ENCODE measurements at places on chromosomes 1 and 21. TPM values are rescaled to one million over a fixed set of nuclear protein-coding genes. Genes with fewer than 3 reads are reported as not detected.
A peak's percentile ranks its signal among the peaks of the same experiment; 100 is the strongest.

DNA sequence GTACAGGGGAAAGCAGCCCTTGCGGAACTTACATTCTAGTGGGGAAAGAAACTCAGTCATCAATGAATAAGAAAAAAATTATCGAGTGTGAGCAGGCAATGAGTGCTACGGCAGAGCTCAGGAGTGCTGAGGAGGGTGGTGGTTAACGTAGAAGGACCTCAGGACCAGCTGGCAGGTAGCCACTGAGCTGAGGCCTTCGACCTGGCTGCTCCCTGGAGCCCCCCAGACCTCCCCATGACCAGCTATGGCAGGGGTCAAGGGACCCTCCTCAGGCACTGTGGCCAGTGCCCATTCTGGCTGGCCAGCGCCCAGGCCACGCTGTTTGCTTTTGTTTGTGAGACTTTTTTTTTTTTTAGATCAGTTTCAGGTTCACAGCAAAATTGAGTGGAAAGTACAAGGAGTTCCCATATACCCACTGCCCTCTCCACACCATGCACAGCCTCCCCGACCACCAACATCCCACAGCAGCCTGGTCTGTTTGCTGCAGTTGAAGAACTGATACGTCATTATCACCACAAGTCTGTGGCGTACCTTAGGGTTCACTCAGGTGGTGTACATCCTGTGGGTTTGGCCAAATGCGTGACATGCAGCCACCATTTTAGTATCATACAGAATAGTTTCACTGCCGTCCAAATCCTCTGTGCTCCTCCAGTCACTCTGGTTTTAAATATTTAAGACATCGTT lies 11.8 kb upstream of the TTC22 start:
- DNase-seq = no peak

GRCh38 chr1:190578017-190578416 lies 100.4 kb upstream of the BRINP3 start:
- DNase-seq = no peak

GRCh38 chr1:37037690-37038089 lies 3.4 kb upstream of the GRIK3 start:
- no peak for DNase-seq

DNA sequence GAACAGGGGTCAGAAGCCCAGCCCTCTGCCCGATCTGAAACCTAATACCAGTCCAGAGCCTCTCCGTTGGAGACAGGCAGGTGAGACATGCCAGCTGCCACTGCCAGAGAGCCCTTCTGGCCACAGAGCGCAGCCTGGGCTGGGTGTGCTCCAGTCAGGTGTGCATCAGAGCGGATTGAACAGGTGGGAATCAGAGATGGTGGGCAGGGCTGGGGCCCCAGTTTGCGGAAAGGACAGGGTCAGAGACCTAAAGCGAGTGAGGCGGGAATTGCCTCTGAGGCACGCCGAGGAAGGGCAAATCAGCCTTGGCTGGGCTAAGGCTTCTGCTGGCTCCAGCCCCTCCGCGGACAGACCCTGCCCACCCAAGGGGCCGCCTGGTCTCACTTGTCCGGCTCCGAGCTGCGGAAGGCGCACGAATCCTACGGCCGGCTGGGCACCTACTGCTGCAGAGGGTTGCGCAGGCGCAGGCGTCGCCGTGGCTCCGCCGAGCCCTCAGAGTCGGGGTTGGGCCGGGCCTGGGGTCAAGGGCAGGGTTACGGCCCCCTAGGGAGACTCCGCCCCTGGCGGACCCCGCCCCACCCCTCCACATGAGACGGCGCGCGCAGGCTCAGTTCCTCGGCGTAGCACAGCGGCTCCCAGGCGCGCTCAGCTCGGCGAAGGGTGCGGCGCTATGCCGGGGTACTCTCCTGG lies 10.3 kb downstream of the CPLANE2 start:
- DNase-seq = no peak

DNA sequence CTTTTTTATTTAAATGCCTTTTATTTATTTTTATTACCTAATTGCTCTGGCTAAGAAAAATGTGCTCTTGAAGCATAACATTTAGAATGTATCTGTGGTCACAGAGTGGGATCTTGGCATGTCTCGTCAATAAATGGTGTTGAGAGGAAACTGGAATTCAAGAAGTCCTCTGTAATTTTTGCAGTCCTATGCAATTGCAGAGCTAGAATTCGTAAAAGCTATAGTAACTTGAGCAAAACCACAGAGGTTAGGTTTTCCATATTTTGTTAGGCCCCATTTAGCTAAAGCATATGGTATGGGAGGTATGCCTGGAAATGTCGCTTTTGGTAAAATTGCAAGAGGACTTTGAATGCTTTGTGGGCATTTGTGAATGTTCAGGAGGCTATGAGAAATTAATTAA lies 466.7 kb upstream of the NFIA start:
- no peak for DNase-seq

GRCh38 chr1:198559362-198559761 lies 18.9 kb upstream of the ATP6V1G3 start:
- DNase-seq = no peak

- DNase-seq = no peak
These were observed 19.9 kb downstream of the DHCR24 start for GRCh38 chr1:54866801-54867716.

- peak; percentile 34 for DNase-seq
These were observed 1.2 kb downstream of the ATP1B1 start for GRCh38 chr1:169107603-169108208.

DNA sequence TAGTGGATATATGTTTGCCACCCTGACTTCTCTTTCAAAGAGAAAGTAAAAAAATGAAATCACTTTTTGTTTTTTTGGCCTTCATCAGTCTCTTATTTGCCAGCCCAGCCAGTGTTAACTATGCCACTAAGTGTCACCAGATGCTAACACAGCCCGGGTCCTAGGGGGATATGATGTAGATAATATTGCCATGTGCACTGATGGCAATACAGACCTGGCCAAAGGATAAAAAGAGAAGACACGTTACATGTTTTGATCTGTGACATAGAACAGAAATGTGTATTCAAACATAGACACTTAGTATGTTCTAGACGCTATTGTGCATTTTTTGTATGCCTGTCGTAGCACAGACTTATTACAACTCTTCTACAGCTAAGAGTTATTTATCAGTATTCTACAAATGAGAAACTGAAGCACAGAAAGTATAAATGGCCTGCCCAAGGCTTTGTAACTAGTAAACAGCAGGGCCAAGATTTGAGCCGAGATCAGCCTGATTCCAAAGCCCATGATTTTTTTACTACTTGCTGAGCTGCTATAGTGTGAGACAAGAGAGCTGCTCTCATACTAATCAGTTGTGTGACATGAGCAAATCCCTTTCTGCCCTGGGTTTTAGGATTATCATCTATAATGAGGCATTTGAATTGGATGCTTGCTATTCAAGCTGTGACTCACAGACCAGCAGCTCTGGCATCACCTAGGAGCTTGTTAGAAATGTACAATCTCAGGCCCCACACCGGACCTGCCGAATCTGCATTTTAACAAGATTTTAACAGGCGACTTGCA lies 6.3 kb downstream of the LRRC53 start:
- DNase-seq = no peak

GRCh38 chr1:197970771-197971170 lies 53.6 kb downstream of the LHX9 start:
- no peak for DNase-seq

GRCh38 chr1:150577557-150578271 lies 1.7 kb downstream of the MCL1 start:
- DNase-seq = no peak

GRCh38 chr1:115469703-115470476 lies 131.8 kb upstream of the NGF start:
- peak; percentile 21 for DNase-seq

DNA sequence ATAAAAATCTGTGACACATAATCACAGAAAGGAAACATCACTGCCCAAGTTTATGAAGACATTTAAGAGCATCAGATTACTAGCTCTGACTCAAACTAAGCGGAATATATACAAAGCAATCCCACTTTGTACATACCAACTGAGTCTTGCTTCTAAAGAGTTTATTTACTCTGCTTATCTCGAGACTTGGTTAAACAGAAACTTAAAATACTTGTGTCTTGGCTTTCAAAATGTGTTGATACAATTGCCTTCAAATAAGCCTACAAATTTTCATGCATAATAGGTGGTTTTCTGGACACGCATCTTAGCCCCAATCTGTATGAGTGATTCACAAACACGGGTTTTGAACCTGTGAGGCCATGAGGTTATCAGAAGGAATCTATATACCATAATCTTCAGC lies 21.0 kb downstream of the CD160 start:
- no peak for DNase-seq

GRCh38 chr21:41133874-41134522 lies 34.0 kb upstream of the BACE2 start:
- peak; percentile 39 for DNase-seq

DNA sequence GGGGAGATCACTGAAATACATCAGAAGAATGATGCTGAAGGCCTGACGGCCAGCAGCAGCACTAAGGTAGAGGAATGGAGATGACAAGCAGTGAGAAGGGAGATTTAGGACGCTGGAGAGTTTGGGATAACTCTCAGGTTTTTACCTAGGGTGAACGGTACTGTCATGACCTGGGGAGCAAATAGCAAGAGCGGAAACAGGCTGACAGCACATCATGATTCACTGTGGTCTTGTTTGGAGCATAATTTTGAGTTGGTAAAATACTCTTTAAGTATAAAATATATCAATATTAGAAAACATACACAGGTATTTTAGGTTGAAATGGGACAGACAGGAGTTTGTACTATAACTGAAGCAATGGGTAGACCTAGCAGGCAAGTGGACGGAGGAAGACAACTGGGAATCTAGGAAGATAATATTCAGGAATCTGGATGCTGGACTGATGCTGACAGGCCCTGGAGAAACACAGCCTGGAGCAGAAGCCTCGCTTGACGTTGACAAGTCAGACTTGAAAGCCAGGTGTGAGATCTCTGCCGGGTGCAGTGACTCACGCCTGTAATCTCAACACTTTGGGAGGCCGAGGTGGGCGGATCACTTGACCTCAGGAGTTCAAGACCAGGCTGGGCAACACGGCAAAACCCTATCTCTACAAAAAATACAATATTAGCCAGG lies 33.3 kb downstream of the ALG14 start:
- DNase-seq = no peak

GRCh38 chr1:16392740-16393569 lies 25.9 kb downstream of the SZRD1 start:
- no peak for DNase-seq

DNA sequence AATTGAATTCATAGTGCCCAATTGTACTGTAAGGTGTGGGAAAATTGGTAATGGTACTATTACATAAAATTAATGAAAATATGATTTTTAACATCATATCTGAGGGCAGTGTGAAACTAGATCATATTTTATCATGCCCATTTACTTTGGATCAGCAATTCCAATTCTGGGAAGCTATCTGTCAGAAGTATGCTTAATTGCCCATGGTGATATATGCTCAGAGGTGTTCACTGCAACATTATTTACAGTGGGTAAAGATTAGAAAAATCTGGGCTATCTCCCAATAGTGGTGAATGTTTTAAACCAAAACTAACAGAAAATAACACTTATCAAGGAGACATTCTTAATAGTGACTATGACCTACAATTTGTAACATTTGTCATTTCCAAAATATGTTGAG lies 1260.0 kb downstream of the BRINP3 start:
- DNase-seq = no peak

GRCh38 chr1:12426030-12426429 lies 192.0 kb downstream of the DHRS3 start:
- no peak for DNase-seq

- no peak for DNase-seq
These were observed 9.2 kb upstream of the PEF1 start for GRCh38 chr1:31653717-31654473.

GRCh38 chr21:28962465-28962864 lies 30.2 kb downstream of the LTN1 start:
- peak; percentile 51 for DNase-seq

DNA sequence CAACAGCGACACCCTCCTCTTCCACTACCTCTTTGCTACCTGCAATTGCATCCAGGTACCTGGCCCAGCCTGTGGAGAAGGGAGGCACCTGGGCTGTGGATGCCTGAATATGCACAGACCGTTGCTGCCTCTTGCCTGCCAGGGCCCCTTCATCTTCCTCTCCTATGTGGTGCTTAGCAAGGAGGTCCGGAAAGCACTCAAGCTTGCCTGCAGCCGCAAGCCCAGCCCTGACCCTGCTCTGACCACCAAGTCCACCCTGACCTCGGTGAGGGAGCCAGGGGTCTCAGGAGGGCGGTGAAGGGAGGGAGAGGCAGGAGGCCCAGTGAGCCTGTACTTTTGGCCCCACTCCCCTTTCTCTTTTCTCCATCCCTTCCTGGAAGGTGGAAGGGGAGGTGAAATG lies 11.5 kb downstream of the PSRC1 start:
- DNase-seq = no peak

Gene FHL3
- total RNA-seq = 58.7 TPM

Gene PRRX1
- total RNA-seq = not detected

Gene LAMC2
- total RNA-seq = 4.0 TPM

Gene NTNG1
- not detected for total RNA-seq

Gene LHX8
- total RNA-seq = not detected

Gene C1orf87
- total RNA-seq = not detected

Gene IFI44L
- 1.5 TPM for total RNA-seq

Gene C1orf115
- 15.8 TPM for total RNA-seq

Gene HCRTR1
- total RNA-seq = 1.4 TPM
